Activated CD8-positive, alpha-beta memory T cell treated with anti-CD3 and anti-CD28 coated beads, Interleukin-2, amount 50 U/mL, for 48 hours (primary cell): ENCODE measurements at places on chromosomes 11 and 22.
A peak's percentile ranks its signal among the peaks of the same experiment; 100 is the strongest.

DNA sequence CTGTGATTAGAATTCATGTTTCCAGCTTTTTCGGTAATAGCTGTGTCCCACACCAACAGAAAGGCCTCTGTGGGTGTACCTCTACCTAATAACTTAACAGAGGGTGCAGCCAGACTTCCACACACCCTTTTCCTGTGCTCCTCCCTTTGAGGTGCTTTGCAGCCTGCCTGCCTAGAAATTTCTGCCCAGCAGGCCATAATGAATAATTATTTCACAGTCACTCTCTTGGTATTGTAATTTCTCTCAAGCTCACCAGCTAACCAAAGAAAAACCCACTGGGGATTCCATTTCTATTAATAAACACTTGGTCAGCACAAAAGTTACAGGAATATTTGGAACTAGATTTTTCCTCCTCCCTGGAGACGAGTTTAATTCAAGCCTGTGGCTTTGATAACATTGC lies 13.3 kb downstream of the WT1 start:
- DNase-seq: no peak

- DNase-seq: no peak
Measured at GRCh38 chr11:80146232-80146631, 705.4 kb upstream of the TENM4 start.

DNA sequence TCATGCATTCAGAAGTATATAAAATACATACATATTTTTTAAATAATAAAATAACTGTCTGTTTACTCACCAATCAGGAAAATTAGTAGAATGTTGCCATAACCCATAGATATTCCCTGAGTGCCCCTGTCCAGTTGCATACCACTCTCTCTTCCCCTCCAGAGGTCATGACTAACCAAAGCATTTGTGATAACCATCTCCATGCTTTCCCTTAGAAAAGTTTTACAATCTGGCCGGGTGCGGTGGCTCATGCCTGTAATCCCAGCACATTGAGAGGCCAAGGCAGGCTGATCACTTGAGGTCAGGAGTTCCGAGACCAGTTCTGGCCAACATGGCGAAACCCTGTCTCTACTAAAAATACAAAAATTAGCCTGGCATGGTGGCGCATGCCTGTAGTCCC lies 33.2 kb upstream of the LDHA start:
- DNase-seq: no peak

GRCh38 chr22:35023692-35024363 lies 42.1 kb upstream of the ISX start:
- DNase-seq: peak; percentile 95

DNA sequence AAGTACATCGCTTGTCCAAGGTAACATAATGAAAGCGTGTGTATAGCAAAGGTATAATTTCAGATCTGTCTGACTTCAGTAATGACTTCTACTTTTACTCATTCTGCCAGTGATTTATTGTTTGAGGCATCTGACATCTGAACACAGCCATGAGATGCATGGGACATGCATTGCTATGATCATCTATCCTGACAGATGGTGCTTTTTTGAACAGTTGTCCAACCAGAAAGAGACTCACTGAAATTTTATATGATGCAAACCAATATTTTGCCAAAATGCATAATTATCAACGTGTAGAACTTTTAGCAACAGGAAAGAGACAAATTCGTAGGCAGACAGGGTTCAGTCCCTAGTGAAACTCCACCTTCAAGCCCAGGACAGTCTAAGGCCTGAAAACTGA lies 19.6 kb downstream of the OR5M3 start:
- no peak for DNase-seq

GRCh38 chr22:45155050-45155840 lies 8.5 kb upstream of the NUP50 start:
- no peak for DNase-seq

- peak; percentile 22 for DNase-seq
Measured at GRCh38 chr11:134508219-134508990, 96.4 kb upstream of the B3GAT1 start.

DNA sequence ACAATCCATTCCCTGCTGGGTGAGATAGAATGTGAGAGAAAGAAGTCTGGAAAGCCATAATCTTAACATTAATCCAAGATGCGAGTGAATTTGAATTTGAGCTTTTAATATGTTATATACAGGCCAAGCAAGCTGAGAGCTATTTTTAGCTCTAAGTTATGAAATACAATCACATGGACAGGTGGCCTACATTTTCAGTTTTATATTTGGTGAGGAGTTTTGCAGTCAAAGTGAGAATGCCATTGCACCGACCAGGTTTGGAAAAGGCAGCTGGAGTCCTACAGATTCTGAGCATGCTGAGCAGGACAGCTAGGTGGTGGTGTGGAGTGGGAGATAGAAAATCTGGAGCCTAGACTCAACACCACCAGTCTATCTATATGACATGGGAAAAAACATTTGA lies 12.0 kb downstream of the OR5B21 start:
- DNase-seq: no peak

- DNase-seq: no peak
Measured at GRCh38 chr11:84129961-84130576, 843.9 kb upstream of the CCDC90B start.
